ENCODE measurements at places on chromosomes 3 and 15. TPM values are rescaled to one million over a fixed set of nuclear protein-coding genes. Genes with fewer than 3 reads are reported as not detected.

NOX5 gene
- total RNA-seq, result not detected

SCG3 gene
- 0.78 TPM for total RNA-seq

DNA sequence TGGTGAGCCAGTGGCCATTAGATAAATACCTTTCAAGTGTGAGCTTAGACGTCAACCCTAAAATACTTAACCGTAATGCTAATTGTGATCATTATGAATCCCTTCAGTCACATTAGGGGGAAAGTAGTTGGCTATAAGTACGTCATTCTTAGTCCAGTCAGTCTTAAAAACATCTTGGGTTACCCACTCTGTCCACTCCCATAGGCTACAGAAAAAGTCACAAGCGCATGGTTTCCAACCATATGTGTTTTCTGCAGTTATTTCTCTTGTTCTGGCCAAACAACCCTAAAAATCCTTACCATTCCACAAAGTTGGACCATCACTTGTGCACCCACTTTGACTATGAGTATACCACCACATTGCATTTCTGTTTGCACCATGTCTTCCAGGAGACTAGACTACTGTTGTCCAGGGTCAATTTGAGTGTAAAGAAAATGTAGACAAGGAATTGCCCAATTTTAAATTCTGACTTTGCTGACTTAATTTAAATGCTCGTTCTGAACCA, 3.3 kb downstream of the RPL15 start:
- DNase-seq, result no peak

SLC35G2 gene
- 1.9 TPM for total RNA-seq

INKA1 gene
- 1.6 TPM for total RNA-seq

PLAAT1 gene
- total RNA-seq, result not detected

GJD2 gene
- total RNA-seq, result not detected

DNA sequence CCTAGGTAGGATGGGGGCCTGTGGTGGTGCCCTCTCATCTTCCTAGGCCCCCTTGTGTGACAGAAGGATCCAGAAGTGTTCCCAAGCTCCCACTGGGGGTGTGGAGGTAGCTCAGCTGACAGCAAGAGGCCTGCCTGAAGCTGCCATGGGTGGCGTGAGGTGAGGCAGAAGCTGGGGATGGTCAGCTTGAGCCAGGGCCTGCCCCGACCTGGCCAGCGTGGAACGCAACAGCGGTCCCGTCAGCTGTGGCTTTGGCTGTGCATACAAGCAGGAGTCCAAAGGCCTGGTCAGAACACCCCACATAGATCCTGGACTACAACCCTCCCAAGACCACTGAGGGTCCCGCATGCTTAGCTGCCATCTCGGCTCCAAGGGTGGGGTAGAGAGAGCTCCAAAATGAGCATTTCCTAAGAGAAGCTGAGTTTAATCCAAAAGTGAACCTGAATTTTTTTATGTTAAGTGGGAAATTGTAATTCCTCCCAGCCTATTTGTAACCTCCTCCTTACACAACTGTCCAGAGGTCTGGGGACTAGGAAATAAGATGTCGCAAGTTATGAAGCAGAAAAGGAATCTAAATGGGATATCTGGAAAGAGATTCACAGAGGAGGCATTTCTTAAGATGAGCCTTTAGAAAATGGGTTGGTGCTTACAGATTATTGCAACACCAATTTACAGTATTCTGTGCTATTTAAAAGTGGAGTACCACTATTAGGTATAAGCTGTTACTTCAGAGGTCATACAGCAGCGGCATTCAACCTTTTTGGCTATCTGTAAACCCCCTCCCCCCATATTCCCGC, 9.9 kb upstream of the PLA2G4D start:
- no peak for DNase-seq

DNA sequence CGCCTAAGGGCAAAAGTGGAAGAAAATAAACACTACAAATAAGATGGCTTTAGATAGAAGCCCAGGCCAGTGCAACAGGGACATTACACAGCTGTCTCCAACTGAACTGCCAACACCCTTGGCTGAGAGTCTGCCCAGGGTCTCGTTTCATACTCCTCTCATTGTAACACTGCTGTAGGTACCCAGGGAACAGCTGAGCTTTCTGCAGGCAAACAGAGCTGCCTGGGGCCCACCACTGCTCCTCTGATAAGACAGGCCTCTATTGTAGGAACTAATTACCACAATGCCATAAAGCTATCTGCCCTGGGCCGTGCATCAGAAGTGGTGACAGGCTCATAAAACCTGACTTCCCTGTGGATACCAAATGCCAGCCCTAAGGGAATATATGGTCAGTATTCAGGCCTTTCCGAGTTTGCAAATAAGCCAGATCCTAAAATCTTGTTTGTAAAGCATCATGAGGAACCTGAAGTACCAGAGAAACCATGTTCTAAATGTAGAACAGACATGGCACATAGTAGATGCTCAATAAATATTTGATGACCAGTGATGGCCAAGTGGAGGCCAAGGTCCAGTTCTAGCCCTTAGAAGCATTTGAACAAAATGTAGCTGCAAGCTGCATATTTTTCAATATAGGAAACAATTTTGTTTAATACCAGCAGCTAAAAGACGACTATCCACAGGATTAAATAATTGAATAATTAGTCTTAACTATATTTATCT, 84.3 kb upstream of the NEO1 start:
- DNase-seq, result peak; percentile 68

CD86 gene
- 3.7 TPM for total RNA-seq

GRCh38 chr3:179958143-179958542, 78.6 kb downstream of the PEX5L start:
- DNase-seq, result no peak

All from mucosa of descending colon (tissue), 3 donors.